ENCODE measurements at places on chromosomes 7 and 10.
A peak's percentile ranks its signal among the peaks of the same experiment; 100 is the strongest.

GRCh38 chr7:27145914-27146412 lies 1.6 kb downstream of the HOXA6 start:
- DNase-seq, result no peak

GRCh38 chr10:49071160-49071761 lies 44.1 kb downstream of the VSTM4 start:
- DNase-seq, result no peak

GRCh38 chr10:7405637-7406036 lies 5.2 kb downstream of the SFMBT2 start:
- DNase-seq, result no peak

DNA sequence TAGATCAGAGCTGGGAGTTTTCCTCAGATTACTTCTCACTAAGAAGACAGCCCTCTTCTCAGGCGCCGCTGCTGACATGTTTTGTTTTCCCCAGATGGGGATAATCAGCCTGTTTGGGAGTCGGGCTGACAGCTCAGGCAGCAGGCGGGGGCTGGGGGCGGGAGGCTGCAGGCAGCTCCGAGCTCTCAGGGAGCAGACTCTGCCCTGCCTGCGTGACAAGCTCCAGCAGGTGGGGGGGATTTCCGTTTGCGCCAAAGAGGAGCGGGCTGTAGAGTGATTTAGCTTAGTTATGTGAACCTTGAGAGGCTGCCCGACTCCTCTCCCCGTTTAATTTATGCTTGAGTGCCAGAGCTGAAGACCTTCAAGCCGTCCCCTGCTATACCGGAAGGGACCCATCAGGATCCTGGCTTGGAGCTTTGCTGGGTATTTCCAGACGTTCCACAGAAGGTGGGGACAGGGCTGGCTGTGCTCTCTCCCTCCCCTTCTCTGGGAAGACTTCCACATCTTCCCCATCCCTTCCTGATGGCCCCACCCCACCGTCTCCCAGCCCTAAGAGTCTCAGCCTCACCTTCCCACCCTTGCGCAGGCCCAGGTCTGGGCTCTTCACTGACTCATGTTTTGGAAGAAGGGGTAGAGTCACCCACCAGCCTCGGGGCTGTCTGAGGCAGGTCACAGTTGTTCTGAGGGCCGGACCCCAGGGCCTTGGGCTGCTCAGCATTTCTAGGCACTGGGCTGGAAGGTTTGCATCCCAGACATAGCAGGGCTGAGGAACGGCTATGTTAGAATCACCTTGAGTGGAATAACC lies 24.7 kb upstream of the ADCYAP1R1 start:
- no peak for DNase-seq

DNA sequence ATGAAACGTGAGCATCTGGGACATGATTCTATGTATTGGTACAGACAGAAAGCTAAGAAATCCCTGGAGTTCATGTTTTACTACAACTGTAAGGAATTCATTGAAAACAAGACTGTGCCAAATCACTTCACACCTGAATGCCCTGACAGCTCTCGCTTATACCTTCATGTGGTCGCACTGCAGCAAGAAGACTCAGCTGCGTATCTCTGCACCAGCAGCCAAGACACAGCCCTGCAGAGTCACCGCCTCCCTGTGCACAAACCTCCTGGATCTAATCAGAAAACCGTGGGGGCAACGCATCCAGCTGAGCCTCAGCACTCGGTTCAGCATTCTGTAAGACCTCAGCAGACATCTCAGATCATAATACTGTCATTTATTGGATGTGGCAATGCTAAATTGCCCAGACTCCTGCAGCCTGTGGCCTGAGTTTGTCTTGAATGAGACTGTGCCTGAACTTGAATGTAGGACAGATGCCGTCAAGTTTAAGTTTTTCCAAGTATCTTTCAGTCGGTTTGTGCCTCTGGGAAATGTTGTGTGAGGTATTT lies 41.5 kb upstream of the PRSS58 start:
- no peak for DNase-seq

- no peak for DNase-seq
Observed at GRCh38 chr10:111548084-111548726, 471.4 kb downstream of the ADRA2A start.

DNA sequence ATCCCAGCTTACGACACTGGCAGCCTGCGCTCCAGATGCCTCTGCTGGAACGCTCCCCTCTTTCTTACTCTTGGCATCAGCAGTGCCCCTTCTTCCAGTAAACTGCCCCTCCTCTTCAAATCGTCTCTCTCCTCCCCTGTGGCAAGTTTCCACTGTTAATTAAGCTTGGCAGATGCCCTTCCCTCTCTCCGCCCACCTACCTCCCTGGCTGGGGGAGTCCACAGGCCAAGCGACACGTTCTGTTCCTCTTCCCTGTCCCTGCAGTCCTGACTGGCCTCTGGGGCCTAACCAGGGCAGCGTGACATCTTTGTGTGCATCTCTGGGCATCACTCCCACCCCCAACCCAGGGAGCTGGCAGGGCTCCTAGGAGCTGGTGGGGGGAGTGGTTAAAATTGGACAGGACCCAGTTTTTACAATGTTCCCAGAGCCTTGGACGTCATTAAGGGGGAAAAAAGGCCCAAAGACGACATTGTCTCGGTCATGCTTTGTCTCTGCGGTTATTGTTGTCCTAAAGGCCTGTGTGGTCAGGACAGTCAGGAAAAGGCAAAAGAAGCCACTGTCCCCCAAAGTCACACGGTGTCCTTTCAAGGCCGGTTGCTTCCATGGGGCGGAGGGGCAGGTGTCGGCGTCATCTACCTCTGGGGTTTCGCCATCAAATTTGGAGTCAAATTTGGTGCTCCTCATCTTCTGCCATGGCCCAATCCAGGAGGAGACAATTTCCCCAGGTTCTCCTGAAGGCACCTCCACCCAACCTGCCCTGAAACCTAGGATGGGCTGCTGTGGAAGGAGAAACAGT lies 54.2 kb downstream of the DLG5 start:
- no peak for DNase-seq

DNA sequence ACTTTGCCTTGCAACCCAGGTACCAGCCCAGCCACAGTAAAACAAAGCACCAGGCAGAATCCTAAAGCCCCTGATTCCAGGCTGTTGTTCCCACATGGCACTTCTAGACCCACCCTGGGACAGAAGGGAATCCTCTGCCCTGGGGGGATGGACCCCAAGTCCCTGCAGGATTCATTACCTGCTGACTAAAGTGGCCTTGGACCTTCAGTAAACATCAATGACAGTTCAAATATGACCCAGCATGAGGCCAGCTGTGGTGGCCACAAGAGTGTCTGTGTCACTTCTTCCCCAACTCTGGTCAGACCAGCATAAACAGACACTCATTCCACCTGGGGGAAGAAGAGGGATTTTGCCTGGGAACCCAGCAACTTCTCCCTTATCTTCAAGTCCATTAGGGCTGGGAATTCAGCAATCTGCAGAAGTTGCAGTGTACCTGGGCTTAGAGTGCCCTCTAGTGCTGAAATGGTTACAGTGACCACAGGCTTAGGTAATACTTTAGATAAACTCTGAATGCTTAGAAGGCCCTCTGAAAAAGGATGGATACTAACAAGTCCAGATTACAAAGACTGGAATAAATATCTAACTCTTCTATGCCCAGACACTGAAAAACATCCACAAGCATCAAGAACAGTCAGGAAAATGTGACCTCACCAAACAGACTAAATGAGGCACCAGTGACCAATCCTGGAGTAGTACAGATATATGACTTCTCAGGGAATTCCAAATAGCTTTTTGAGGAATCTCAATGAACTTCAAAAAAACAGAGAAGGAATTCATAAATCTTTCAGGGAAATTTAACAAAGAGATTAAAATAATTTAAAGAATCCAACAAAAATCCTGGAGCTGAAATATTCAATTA lies 108.5 kb upstream of the TMEM168 start:
- peak; percentile 67 for DNase-seq

DNA sequence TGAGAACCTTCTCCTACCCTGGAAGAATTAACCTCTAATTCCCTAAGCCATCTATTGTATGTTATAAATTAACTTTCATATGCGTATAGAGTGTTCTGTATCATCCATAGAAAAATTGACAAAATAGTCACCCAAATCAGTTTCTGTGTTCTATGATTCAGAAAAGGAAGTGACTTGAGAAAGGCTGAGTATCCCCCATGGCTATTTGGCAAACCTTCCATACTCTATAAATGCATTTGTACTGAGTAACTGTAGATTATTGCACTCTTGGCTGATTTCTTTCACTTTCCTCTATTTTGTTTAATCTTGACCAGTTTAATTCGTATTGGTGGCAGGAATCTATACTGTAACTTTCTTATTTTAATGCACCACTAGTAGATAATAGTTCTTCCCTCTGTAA lies 182.2 kb downstream of the HTR7 start:
- no peak for DNase-seq

GRCh38 chr10:72694476-72695369 lies 2.8 kb downstream of the MCU start:
- peak; percentile 72 for DNase-seq

DNA sequence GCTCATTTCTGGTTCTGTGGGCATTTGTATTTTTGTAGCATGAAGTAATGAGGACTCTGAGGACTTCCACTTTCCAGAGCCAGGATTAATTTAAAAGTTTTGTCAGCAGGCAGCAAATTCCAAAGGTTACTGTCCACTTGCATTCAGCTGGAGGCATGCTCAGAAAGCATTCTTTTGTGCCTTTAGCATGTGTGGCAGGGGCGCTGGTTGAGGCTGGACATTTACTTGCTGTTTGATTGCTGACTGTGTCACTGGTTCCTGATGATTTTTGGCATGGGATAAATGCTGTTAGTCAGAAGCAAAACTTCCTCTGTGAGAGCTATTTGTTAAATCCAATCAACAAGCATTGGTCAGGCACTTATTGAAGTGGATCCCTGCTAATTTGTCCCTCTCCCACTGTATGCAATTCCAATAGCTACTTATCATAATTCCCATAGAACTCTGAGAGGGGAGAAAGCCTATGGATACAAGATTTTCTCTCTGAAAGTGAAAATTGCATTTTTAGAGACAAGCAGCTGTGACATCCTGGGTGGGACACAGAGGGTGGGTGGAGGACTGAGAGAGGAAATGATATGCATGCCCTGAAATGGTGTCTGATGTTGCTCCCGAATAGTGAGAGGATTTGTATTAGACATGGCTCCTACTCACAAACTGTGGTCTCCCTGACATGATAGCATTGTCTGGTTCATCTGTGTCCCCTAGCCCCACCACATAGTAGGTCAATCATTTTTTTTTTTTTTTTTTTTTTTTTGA lies 161.2 kb upstream of the WDR11 start:
- DNase-seq, result no peak

DNA sequence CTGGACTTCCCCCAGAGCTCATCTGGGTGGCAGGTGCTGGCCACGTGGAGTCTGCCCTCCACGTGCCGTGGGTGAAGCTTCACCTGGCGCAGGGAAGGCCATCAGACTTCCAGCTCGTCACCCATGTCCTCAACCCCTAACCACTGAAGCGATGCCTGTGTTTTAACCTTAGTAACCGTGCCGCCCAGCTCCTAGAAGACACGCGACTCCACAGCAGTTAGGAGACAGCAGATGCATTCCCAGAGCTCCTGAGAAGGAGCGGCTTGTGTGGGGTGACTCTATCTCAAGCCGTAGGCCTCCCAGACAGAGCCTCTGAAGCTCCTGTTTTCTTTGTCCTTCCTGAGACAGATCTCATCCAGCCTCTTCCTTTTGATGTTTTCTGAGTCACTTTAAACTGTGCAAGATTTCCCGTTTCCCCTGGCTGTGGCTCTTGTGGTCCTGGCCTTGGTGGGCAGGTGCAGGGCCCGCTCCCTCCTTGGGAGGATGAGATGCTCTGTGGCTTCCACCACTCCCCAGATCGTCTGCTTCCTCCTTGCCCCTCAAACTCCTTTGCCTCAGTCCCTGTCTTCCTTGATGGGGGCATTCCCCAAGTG lies 41.4 kb upstream of the AP5Z1 start:
- DNase-seq, result no peak

DNA sequence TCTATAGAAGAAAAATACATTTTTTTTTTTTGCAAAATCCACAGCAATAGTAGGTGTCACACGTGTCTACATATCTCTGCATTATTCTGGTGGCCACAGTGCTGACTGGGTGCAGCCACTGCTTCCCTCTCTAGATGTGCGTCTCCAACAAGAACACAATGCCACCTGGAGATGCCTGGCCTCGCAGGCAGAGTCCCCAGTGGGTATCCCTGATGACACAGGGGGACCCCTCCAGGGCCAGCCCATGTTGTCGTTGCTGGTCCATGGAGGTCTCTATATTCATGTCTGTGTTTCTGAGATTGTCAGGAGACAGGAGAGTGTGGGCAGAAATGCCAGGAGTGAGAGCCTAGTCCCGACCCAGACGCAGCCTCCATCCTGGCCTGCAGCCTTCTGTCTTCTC lies 345.9 kb upstream of the SHH start:
- no peak for DNase-seq

GRCh38 chr7:22356701-22357310 lies at the start of gene RAPGEF5:
Gene RAPGEF5, minus strand, starts transcription at chr7:22357154. Its CDS starts 94 bp downstream, at chr7:22357060.
- no peak for DNase-seq
